ENCODE measurements at places on chromosomes 7 and 10.
A peak's percentile ranks its signal among the peaks of the same experiment; 100 is the strongest.

DNA sequence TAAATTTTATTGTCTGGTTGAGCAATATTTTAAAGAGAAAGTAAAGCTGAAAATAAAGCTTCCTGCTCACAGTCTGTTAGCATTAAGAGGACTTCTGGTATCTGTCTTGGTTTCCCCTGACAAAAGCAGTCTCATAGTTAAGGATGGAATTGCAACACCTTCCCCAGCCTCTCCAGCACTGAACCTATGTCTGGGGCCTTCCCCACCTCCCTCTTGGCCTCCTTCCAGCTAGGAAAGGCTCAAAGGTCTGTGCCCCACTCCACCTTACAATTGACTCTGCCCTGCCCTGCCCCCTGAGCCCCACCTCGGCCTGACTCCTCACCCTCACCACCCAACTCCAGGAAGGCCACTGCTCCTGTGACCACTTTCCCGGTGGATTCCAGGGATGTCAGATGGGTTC lies 33.2 kb downstream of the COL17A1 start:
- DNase-seq, result no peak

- no peak for DNase-seq
Observed at GRCh38 chr7:31785101-31785500, 98.1 kb downstream of the PPP1R17 start.

DNA sequence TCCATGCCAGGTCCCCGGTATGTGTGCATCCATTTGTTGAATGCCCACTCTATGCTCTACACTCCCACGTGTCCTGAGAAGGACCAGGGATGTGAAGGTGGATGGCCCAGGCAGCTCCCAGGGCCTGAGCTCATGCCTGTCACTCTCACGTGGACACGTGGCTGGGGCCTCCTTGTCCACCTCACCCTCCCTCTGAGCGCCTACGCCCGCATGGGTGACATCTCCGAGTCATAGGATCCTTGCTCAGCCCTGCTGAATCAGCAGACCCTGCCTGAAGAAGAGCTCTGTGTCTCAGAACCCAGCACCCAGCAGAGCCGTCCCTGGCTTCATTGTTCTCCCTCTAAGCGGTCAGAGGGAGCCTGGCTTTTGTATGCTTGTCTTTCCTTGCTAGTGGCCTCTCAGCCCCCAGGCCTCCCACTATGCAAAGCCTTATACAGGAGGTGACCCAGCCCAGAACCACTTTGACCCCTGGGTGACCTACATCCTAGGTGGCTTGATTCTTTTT lies 107.9 kb upstream of the PPIF start:
- peak; percentile 93 for DNase-seq

DNA sequence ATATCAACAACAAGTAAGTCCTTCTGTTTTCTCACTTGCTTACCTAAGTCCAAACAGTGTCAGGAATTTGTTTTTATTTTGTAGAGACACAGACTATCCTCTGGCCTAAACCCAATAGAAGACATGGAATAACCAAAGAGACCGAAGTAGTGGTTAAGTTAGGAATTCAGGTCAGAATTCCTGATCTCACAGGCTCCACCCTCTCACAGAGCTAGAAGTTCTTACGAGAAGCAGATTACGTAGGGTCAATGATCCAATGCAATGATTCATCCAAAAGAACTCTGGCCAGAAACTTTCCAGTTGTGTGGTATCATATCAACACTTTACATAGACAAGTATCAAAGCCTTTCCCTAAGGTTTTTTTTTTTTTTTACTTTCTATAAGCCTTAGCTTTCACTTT lies 73.8 kb downstream of the IQUB start:
- DNase-seq, result no peak

GRCh38 chr10:68333440-68334431 lies 1.0 kb upstream of the PBLD start:
- no peak for DNase-seq

Measured in inflammatory macrophage (primary cell).